ENCODE measurements at places on chromosomes 3 and 15. TPM values are rescaled to one million over a fixed set of nuclear protein-coding genes. Genes with fewer than 3 reads are reported as not detected.
A peak's percentile ranks its signal among the peaks of the same experiment; 100 is the strongest.

The PHC3 gene
- total RNA-seq: 25.7 TPM

The SLC35G2 gene
- total RNA-seq: 16.2 TPM

DNA sequence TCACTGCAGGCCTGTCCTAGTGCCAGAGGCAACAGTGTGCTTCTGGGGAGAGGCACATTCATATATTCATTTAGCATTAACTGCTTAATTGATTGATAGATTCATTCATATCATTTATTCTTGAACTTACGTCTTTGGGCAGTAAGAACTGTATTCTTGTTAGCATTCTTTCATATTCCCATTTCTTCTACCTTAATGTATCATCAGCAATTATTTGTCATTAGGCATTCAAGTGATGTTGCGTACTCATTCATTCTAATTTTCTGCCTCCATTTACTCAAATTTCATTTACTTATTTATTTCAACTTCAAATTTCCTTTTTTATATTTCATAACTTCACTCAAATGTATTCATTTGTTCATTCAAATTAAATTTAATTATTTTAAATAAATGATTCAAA lies 31.5 kb upstream of the CCR4 start:
- DNase-seq: no peak

The CCDC66 gene
- total RNA-seq: 23.0 TPM

The GOLGA8Q gene
- total RNA-seq: 1.2 TPM

- no peak for DNase-seq
Observed at GRCh38 chr15:89278307-89278706, 34.5 kb downstream of the FANCI start.

The CCDC80 gene
- 6.4 TPM for total RNA-seq

- DNase-seq: no peak
Observed at GRCh38 chr3:55630921-55631299, 143.8 kb upstream of the WNT5A start.

DNA sequence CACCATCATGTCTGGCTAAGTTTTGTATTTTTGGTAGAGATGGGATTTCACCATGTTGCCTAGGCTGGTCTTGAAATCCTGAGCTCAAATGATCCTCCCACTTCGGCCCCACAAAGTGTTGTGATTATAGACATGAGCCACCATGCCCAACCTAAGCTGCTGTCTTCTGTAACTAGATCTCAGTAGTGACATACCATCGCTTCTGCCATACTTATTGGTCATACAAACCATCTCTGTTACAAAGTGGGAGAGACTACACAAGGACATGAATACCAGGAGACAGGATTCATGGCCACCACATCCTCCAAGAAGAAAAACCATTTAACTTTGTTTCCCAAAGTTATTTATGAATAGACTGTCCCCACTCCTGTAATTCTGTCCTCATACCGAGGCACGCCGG lies 81.3 kb downstream of the SMAD6 start:
- no peak for DNase-seq

GRCh38 chr3:36147934-36148558 lies 232.3 kb upstream of the STAC start:
- no peak for DNase-seq

- DNase-seq: no peak
Observed at GRCh38 chr3:4231041-4231440, 72.1 kb upstream of the SETMAR start.

DNA sequence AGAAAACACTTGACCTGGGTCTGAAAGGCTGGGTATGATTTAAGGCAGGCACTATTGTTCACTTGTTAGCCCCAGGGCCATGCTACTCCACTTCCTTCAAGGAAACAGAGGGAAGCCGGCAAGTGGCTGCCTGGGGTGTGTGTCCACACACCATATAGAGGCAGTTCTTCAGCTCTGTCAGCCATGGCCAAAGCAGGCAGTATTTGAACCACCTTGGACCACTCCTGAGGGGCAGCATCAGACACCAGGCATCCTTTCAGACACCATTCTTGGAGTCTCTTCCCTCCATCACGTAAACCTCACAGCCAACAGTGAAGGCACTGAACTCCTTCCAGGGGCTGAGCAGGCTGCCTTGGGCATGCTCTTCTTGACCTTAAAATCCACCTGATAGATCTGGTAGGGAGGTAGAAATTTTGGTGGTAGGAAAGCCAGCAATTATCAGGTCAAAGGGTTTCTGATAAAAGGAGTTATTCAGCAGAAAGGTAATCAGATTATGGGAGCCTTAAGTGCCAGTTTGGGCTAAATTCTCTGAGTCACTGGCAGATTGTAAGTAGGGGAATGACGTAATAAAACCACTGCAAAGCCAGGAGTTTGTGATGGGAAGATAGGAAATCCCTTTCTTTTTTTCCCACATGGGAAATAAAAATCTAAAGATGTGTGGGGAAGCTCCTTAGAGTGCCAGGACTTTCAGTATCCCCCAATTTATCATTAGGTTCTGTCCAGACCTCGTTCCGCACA lies 20.2 kb downstream of the TGFBR2 start:
- no peak for DNase-seq

GRCh38 chr15:85151861-85152260 lies 170.2 kb downstream of the PDE8A start:
- DNase-seq: no peak

GRCh38 chr3:195086341-195086740 lies 184.6 kb downstream of the XXYLT1 start:
- no peak for DNase-seq

- DNase-seq: no peak
Observed at GRCh38 chr3:1953536-1953935, 145.1 kb upstream of the CNTN4 start.

The GOLGA8T gene
- total RNA-seq: 0.52 TPM

GRCh38 chr3:77244981-77245380 lies 205.1 kb downstream of the ROBO2 start:
- DNase-seq: no peak

The SLC28A2 gene
- total RNA-seq: not detected

The CLRN1 gene
- total RNA-seq: not detected

The GOLGA8S gene
- total RNA-seq: not detected

The ANKUB1 gene
- not detected for total RNA-seq

DNA sequence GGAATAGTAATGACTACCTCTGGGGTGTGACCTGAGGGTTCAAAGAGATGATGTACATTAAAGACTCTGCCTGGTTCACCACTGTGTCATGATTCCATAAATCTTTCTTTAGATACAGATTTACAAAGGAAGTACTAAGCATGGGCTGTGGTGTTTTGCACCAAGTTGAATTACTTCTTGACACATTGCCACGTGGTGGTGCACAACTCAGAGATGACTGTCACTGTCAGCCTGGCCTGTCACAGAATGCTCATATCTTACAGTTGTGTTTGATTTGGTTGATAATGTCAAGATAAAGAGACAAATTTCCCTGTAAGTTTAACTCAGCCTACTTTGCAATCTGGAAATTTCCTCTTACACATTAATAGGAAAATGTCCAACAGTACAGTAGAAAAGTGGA lies 3.2 kb downstream of the CTDSPL start:
- no peak for DNase-seq

DNA sequence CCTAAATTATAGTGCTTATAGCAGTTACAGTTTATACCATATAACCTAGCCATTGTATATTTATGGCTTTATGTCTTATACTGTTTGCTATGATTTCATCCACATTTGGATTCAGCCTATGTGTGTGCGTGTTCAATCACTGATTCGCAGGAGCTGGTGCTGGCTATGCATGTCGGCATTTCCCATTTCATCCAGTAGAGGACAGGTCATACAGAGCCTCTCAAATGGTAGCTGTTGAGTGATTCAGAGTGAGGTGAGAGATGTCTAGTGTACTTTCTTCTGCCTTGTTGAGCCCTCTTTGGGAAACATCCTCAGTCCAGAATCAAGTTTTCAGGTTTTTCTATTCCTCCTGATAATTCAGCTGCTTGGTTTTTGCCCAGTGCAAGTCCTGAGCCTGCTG lies 76.1 kb downstream of the FRMD4B start:
- peak; percentile 19 for DNase-seq

- DNase-seq: no peak
Observed at GRCh38 chr3:160697637-160698380, 20.8 kb downstream of the ARL14 start.

DNA sequence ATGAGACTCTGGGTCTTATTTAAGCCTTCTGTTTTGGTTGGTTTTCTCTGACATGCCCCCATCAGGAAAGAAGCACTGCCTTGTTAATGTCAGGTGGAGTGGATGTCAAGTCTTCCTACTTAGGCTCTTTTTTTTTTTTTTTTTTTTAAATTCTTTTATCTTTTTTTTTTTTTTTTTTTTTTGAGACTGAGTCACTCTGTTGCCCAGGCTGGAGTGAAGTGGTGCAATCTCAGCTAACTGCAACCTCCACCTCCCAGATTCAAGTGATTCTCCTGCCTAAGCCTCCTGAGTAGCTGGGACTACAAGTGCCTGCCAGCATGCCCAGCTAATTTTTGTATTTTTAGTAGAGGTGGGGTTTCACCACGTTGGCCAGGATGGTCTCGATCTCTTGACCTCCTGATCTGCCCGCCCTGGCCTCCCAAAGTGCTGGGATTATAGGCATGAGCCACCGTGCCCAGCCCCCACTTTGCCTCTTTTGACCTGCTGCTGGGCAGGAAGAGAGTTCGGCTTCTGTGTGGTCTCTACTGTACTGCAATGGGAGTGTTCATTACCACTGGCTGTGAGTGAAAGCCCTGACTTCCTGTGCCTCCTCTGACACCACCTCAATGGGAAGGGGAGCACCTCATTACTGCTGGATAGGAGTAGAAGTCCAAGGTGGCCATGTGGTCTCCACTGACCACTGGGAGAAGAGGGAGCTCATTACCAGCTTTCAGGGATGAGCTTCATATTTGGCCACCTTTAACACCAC lies 10.9 kb downstream of the CTDSPL start:
- no peak for DNase-seq

The MORC1 gene
- not detected for total RNA-seq

DNA sequence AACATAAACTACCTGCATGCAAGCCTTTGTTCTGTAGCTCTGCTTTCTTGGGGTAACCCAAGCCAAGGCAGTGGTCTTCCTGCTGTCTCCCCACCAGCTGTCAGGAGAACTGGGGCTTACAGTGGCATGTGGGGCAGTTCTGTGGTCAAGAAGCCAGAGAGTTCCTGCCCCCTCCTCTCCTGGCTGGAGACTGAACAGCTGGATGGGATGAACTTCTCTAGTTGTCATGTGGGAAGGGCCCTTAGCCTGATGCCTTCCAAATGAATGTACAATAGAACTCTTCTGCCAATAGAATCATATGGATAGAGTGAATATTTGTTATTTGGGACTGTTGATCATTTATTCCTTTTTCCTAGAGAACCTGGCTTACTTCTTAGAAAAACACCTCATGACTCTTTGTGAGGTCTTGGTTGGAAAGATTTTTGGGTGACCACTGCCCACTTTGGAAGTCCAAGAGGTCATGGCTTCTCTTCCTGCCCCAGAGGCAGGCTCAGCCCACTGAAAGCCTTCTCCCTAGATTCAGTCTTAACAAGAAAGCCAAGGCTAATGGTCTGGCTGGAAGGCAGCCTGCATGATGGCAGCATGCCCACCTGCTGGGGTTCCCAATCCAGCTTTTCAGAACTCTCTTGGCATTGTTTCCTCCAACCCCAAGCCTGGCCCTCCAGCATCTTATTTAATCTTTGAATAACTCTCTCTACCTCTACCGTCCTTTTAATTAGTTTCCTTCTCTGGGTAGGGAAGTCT lies 462.9 kb upstream of the PROK2 start:
- no peak for DNase-seq

Data from NCI-H460 (cell line).